ENCODE measurements at places on chromosomes 6 and 20. TPM values are rescaled to one million over a fixed set of nuclear protein-coding genes. Genes with fewer than 3 reads are reported as not detected.

DNA sequence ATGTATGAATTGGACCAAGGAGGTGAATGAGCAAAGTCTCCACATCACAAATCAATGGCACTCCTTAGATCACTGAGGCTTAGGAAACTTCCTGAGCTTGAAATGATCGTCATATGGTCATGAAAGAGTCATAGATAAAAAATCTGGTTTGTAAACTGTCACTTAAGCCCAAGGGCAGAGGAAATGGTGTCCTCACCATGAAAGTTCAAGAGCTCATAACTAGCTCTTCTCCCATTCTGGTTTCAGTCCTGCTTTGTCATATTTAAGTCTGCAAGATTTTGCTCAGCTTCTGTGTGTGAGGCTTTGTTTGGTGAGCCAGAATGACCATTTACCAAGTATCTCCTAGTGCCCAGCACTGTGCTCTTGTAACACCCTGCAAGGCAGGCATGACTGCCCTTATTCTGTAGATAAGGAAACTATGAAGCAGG, 60.5 kb downstream of the GJA10 start:
- DNase-seq, result no peak

ZC2HC1B gene
- total RNA-seq, result not detected

DNA sequence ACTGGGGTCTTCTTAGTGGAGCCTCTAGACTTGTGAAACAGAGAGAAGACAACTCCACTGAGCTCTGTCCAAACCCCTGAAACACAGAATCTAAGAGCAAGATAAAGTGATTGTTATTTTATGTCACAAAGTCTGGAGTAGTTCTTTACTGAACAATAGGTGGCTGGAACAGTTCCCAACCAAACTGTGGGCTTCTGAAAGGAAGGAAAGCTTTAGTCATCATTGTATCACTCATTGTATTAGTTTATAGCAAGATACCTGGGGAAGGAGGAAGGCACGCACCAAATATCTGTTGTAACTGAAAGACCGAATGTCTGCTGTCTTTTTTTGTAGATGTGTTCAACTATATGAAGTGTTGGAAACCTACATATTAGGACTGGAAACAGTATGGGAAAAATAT, 284.9 kb upstream of the TBX18 start:
- DNase-seq, result no peak

DNA sequence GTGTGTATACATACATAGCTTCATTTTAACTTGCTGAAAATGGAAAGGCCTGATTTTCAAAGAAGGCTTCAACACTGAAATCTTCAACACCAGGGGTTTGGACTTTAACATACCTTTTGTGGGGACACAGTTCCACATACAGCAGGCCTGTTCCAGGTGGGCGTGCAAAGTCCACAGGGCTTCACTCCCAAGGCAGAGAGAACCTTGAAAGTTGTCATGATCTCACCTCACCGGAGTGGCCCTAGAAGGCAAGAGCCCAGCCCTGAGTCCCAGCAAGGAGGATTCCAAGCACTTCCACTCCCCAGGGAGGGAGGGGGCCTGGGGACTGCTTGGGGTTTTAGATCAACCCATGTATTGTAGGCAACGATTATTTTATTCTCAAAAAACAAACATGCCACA, 47.2 kb downstream of the TMEM242 start:
- DNase-seq, result no peak

GRCh38 chr6:53830366-53830765, 35.6 kb downstream of the LRRC1 start:
- no peak for DNase-seq

PM20D2 gene
- total RNA-seq, result 13.9 TPM

DNA sequence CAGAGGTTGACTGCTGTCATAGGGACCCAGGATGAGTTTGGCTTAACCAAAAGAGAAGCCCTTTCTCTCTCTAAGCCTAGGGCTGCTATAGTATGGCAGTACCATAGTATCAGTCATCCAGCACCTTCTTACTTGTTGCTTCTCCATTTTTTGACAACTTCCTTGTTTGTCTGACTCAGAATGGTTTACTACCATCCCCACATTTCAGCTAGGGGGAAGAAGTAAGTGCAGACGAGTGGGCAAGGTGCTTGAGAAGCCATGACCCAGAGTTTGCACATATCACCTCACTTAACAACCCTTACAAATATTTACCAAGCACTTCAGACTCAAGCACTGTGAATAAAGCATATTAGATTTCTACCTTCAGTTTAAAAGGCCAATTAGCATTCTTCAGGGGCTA, 289.9 kb upstream of the TSHZ2 start:
- DNase-seq, result no peak

GSTA3 gene
- not detected for total RNA-seq

C6orf163 gene
- total RNA-seq, result 1.3 TPM

ATP6V1G2 gene
- 0.45 TPM for total RNA-seq

Data from SK-MEL-5 (cell line).